Head of caudate nucleus (tissue), 42 donors: ENCODE measurements at places on chromosomes 2 and 18.

DNA sequence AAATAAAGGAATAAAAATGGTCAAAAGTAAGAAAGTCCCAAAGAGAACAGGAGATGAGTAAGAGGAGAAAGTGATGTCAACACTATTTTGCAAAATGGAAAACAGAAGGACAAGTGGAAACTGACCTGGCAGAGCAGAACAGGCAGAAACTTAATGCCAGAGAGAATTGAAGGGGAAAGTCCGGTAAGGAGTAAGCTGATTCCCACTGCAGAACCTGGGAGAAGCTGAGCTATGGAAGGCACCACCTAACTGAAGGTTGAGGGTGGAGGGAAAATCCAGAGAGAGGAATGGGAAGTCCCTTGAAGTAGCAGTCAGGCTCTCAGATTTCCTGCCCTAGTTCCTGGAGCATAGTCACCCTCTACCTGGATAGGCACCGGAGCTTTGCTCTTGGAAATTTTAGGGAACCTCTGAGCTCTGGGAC is 59.8 kb downstream of the MOGAT1 start:
- DNase-seq = no peak

- DNase-seq = no peak
These were observed 21.5 kb upstream of the EPC2 start for GRCh38 chr2:148623086-148623485.

DNA sequence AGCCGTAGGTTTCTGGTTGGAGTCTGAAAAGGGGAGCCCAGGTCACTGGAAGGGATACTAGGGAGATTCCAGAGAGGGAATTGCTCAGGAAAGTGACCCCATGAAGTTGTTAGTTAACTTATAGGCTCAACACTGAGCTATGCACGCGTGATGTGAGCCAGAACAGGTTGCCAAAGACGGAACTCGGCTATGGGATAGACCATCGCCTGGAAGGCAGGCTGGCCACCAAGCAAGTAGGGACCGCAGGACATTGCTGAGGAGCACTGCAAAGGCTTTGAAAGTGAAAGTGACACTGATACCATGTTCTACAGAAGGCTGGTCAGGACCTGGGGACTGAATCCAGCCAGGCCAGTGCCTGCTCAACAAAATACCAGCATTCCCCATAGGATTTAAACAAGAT is 7.3 kb downstream of the FARP2 start:
- DNase-seq = no peak

DNA sequence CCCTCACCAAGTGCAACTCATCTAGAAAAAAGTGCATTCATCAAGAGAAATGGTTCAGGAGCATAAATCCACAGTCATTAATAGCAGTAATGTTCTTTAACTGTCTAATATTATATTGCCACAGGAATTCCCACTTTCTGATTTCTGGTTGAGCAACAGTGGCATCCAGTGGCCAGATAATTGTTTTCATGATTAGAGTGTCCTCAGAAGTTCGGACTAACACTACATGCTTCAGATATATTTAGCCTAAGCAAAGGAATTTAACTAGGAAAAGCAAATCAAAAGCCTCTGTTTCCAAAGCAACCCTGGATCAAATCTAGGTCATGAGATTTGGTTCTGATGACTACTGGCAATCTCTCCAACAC is 9.8 kb upstream of the ERBB4 start:
- DNase-seq = no peak

- no peak for DNase-seq
These were observed 10.8 kb downstream of the GALNT1 start for GRCh38 chr18:35592298-35592697.

- no peak for DNase-seq
These were observed 43.0 kb downstream of the KLF7 start for GRCh38 chr2:207122651-207123334.

DNA sequence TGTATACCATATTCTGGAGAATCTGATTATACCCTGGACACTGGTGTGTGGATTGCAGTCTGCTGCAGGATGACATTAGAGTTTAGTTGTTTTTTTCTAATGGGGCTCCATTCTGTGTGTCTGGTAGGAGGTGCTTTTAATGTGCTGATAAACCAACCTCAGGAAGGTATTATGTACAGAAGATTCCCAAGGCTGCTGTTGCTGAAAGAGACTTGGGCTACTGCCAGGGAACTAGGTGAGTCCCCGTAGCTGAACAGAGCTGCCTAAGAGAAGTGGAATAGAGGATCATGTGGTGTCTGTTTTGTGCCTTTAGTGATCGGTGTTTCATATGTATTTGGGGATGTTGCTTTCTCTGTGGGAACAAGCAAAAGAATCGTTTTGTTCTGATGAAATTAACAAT is 16.5 kb downstream of the SPATA3 start:
- DNase-seq = no peak

GRCh38 chr2:64807417-64807816 is 153.7 kb upstream of the SERTAD2 start:
- DNase-seq = no peak

DNA sequence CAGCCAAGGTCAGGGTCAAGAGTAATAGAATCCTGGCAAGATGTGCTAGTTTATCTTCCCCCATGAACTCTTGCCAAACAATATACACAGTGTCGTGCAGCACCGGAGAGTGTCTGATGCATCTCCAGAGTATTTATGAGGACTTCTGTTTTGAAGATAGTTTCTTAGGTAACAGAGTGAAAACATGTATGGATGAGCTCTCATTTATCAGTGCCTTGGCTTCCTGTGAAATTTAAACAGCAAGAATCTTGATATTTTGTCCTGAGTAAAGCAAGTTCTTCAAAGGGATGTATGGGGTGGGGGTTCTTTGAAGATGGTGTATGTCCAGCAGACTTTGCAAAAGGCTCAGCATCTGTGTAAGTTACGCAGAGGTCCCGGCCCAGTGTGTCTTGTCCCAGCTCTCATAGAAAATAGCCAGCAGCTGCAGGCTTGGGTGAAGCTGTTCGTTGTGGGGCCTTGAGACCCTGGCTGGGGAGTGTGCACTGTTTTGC is 361.0 kb upstream of the NT5C1B start:
- no peak for DNase-seq

DNA sequence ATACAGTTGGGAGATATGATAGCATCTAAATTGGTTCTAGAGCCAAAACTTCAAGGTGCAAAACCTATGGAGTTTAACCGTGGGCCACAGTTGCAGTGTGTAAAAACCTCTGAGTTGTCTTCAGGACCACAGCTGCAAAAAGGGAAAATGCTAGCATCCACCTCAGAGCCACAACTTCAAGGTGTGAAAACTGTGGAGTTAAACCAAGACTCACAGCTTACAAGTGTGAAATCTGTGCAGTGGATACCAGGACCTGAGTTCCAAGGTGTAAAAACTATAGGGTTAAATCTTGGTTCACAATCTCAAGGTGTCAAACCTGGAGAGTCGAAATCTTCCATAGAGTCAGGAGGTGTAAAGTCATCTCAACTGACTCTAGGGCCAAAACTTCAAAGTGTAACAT is 10.4 kb upstream of the ZNF512 start:
- no peak for DNase-seq

GRCh38 chr2:172545408-172546075 is 10.3 kb upstream of the PDK1 start:
- DNase-seq = no peak

GRCh38 chr2:173797586-173798263 is 167.4 kb downstream of the SP3 start:
- no peak for DNase-seq

DNA sequence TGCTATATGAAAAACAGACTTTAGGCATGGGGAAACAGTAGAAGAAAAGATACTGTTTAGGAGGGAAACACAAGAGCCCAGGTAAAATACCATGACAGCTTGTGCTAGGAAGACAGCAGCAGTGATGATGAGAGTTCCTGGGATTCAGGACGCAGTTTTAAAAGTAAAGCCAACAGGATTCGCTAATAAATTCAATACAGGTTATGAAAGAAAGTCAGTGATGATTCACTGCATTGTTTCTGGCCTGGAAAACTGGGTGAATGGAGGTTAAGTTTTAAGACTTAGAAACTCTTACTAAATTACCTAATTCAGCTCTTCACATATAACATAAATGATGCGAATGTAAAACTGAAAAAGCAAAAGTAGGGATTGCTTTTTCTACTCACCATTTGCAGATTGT is 27.9 kb upstream of the RNU4ATAC start:
- DNase-seq = no peak

- no peak for DNase-seq
These were observed 6.1 kb upstream of the INO80B start for GRCh38 chr2:74448771-74449170.

GRCh38 chr18:7953095-7953958 is 386.2 kb downstream of the PTPRM start:
- DNase-seq = no peak

GRCh38 chr2:43285987-43286386 is 59.6 kb upstream of the ZFP36L2 start:
- DNase-seq = no peak

GRCh38 chr18:77121523-77121922 is 11.1 kb downstream of the MBP start:
- no peak for DNase-seq

GRCh38 chr2:26530696-26531095 is 52.8 kb upstream of the OTOF start:
- DNase-seq = no peak

- DNase-seq = no peak
These were observed 30.9 kb upstream of the IER3IP1 start for GRCh38 chr18:47206945-47207637.

DNA sequence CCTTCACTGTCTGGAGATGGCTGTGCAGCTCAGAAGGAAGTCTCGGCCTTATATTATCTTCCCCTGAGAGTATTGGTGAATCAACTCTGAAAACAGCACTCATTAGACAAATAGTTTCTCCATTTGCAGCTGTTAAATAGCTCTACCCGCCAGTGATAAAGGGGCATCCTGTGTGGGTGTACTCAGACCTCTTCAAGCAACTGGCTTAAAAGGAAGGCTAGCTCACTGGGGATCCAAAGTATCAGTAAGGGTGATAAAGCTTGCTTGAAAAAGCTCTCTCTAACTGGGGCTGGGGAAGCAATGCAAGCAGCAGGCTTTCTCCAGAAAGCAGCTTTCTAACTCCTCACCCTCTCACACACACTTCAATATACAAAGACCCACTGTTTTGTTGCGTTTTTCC is 64.9 kb upstream of the PSMD14 start:
- DNase-seq = no peak

DNA sequence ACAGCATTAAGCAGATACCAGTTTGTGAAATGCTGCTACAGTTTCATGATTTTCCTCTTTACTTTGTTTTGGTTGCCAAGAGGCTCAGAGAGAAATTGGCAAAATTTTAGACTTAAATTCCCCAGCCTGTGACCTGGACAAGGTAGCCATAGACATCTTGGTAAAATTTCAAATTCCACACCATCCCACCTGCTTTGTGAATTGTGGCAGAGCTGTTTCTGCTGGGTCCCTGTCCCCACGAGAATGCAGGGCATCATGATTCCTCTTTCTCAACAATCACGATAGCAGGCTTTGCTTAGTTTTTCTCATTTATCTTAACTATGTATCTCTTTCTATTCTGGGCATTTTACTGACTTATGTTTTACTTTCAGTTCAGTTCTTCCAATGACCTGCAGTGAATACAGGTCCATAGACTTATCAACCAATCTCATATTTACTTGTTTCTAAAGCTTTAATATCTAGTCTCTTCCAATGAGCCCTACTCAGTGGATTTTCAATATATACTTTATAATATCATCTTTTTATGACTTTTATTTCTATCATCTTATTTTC is 351.6 kb downstream of the SOCS6 start:
- DNase-seq = no peak

- no peak for DNase-seq
These were observed 93.7 kb upstream of the SH3BP4 start for GRCh38 chr2:234858145-234858544.

DNA sequence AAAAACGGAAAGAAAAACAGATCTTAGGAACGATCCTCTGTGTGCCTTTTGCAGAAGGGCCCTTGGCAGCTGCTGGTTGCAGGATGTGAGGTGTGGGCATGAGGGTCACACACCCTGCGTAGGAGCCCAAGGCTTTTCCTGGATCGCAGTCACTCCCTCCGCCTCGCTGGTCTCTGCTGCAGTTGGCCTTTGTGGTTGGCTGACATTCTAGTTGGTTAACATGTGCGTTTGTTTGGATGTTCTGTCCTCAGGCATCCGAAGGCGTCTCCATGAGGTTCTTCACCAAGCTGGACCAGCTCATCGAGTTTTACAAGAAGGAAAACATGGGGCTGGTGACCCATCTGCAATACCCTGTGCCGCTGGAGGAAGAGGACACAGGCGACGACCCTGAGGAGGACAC is 61.7 kb downstream of the INPP5D start:
- DNase-seq = no peak

GRCh38 chr2:230068016-230068650 is 591 bp downstream of the SLC16A14 start:
- DNase-seq = peak; percentile 70
